ENCODE measurements at places on chromosomes 12 and 14.

GRCh38 chr14:98444077-98444476, 827.9 kb downstream of the BCL11B start:
- no peak for DNase-seq

GRCh38 chr12:1918081-1918883, at the start of gene CACNA2D4:
Gene CACNA2D4 (minus strand): TSS chr12:1918652. CDS start chr12:1918473, 179 bp downstream.
- DNase-seq: no peak

- DNase-seq: no peak
Observed at GRCh38 chr12:106020736-106021135, 118.0 kb downstream of the NUAK1 start.

DNA sequence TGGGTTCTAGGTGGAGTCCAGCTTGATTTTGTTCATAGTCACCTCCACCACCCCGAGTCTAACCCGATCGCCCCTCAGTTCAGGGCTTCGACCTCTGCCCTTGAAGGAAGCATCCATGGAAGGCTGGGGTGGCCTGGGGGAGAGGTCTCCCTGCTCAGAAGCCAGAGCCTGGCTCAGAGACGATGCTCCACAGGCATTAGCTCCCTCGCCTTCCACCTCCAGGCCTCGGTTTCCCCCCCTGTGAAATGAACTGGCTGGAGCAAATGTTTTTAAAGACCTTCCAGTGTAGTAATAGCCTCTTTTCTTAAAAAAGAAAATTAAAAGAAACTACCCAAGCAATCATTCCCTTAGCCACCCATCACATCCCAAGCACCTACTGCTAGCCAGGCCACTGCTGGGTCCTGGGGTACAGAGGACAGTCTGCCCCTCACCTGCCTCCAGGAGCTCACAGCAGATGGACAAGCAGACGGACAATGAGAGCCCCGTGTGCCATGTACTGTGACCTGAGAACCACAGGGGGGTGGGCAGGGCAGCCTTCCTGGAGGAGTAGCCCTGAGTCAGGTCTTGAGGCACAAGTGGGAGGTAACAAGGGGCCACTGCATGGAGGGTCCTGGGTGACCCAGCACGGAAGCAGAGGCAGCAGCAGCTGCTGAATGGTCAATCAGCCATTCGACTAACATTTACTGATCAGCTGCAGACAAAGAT, 42.3 kb upstream of the EML1 start:
- DNase-seq: no peak

DNA sequence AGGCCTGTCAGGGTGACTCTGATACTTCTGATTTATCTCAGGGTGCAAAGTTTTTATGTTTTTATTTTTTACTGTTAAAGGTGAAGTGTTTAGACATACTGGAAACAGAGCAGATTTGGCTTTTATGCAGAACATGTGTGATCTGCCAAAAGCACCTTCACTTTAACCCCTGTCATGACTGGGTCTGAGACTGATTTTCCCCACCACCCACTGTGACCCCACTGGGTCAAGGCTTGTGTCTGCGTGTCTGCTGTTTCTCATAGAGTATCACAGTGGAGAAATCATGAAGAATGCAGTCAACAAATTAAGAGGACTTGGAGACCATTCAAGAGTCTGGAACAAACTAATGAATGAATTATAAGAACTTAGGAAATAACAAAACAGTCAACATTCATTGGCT, 131.2 kb downstream of the SPTSSA start:
- no peak for DNase-seq

GRCh38 chr12:12723681-12724420, 6.7 kb downstream of the CDKN1B start:
- DNase-seq: no peak

- no peak for DNase-seq
Observed at GRCh38 chr12:92719674-92720073, 16.9 kb downstream of the PLEKHG7 start.

DNA sequence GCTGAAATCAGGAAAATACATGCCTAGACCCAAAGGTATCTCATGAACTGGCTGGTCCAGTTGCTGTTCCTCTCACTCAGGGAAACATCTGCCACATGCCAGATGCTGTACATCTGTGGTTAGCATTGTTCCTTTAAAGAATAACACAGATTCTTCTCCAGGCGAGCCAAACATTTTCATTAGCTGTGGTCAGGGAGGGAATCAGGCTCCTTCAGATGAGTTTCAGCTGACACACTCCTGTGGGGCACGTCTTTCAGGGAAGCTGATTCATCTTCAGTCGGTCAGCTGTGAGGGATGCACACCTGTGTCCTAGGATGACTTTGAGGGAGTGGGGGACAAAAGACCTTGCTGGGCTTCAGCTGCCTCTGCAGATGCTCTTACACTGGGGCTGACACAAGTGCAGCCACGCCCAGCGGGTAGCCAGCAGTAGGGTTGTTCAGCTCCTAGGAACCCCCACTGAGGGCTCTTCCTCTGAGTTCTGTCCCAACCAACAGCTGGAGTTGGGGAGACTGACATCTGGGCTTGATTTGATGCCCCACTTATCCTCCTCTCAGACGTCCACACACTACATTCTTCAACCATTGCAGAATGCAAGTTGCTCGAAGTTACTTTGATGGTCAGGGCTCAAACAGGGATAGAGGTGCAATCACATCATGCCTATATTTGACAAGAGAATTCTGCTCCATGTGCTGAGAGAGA, 155.0 kb downstream of the NUAK1 start:
- DNase-seq: no peak

GRCh38 chr12:9760120-9760519, 581 bp downstream of the CD69 start:
- no peak for DNase-seq

GRCh38 chr14:61705017-61705416, 9.7 kb downstream of the HIF1A start:
- DNase-seq: no peak

GRCh38 chr14:68376067-68376779, 416.6 kb downstream of the ZFP36L1 start:
- DNase-seq: no peak

GRCh38 chr12:4685317-4685716, 34.9 kb upstream of the GALNT8 start:
- no peak for DNase-seq

DNA sequence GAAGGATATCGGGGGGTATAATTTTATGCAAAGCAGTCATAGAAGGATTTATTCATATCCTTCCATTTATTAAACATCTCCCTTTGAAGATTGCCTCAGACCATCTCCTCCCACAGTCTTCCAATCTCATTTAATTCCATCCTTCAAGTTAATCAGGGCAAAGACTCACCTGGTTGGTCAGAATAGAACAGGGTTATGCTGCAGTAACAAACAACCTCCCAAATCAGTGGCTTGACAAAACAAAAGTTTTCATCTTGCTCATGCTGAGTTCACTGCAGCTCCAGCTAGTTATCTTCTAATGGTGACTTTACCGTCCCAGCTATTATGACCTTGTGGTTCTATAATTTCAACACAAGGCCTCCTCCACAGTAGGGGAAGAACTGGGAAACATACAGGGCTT, 48.8 kb upstream of the MTERF2 start:
- DNase-seq: no peak

DNA sequence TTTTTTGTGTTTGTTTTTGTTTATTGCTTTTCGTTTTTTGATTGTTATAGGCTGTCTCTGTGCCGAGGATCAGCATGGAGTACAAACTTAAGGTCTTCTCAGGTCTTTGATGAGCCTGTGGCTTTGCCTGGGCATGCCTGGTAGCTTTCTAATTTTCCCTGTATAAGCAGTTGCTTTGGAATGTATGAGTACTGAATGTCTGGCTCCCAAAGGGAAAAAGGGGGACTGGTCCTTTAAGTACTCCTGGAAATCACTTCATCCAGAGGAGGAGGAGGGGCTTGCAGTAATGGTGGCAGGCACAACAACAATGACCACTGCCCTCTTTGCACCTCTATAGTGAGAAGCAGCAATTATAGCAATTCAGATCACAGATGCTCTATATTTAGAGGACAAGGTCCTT, 67.6 kb upstream of the TTC7B start:
- no peak for DNase-seq

DNA sequence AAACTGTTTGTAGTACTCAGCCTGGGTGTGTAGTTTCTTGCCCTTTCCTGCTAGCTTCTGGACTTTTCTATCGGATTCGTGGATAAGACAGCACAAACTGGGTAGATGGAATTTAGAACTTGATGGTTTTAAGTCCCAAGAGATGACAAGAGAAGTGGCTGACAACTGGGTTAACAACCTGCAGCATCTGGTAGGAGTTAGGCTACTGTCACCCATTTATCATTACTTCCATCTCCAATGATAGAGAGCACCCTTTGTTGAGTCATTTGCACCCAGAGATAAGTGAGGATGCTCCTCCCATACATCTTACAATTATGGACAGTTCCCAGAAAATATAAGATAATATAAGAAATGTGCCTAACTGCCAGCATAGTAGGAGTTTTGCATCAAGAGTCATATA, 50.2 kb upstream of the FLRT2 start:
- DNase-seq: no peak

Data from iPS DF 6.9 (cell line).